Non-pigmented ciliary epithelial cell (primary cell): ENCODE measurements at places on chromosomes 5 and 9.

GRCh38 chr9:21690561-21690960 is 111.9 kb upstream of the MTAP start:
- DNase-seq = peak; percentile 53

GRCh38 chr9:104085525-104085924 is 8.6 kb upstream of the SMC2 start:
- no peak for DNase-seq

GRCh38 chr9:5510360-5510931 is at the start of gene PDCD1LG2:
PDCD1LG2 (plus strand) TSS chr9:5510531; CDS start chr9:5522547, 12,016 bp downstream.
- DNase-seq = no peak

- no peak for DNase-seq
Observed at GRCh38 chr9:115171921-115172388, 54.0 kb upstream of the TNC start.

DNA sequence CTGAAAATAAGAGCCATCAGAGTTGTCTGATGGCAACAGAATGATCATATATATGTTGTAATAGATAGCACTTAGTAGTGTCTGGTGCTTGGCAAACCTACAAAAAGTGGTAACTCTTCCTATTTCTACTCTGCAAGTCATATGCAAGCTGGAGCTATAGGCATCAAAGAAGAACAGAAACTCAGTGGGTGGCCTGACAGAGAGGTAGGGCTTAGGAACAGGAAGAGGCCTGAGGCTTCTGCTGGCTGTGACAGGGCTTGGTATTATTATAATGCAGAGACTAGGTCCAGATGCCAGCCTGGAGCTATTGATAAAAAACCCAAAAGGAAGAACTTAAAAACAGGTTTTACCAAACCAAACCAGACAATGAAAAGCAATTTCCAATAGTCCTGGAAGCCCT is 4.4 kb upstream of the DIAPH1 start:
- DNase-seq = no peak

- DNase-seq = no peak
Observed at GRCh38 chr5:154749491-154749890, 5.7 kb upstream of the LARP1 start.

- no peak for DNase-seq
Observed at GRCh38 chr5:159969966-159970365, 39.0 kb upstream of the TTC1 start.

GRCh38 chr5:131364507-131365050 is 100.7 kb downstream of the CDC42SE2 start:
- no peak for DNase-seq

DNA sequence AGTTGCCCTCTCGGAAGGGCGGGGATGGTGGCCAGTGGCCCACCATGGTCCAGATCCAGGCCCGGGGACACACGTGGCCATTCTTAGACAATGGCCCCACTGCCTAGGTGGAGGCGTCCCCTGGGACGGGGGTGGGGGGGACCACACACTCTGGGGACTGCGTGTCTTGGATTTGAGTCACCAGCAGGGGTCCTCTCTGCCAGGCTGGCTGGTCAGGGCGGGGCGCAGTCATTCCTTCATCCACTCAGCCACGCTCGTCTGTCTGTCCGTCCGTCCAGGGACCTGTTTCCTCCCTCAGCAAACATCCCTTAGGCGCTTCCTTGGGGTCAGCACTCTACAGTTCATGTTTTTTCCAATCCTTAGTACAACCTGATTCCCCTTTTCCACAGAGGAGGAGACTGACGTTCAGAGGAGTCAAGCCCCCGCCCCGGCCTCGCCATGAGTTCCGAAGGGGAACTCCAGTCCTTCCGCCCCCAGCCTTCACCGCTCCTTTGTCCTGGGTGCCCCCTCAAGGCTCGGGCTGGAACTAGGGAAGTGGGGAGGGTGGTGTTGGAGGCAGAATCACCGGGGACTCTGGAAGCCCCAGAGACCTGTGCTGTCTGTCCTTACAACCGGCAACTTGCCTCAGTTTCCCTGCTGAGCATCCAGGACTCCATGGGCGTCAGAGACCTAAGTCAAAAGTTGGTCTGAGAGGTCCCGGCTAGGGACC is 276.6 kb upstream of the MVB12B start:
- no peak for DNase-seq

GRCh38 chr9:85130260-85130659 is 460.7 kb downstream of the NTRK2 start:
- DNase-seq = no peak

GRCh38 chr5:3943859-3944258 is 348.2 kb downstream of the IRX1 start:
- no peak for DNase-seq

- DNase-seq = no peak
Observed at GRCh38 chr9:27549196-27549755, 19.7 kb upstream of the MOB3B start.

DNA sequence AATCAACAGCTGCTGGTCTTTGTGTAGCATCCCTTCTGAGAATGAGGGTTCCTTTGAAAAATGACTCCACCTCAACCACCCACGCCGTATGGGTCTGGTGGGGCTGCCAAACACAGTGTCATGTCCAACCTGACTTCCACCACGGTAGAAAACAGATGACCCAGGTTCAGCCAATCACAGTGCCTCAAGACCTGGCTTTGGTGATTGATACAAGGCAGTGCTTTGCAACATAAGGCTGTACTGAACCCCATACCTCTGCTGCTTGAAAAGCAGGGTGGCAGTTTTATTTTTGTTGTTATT is 11.5 kb upstream of the TGFBR1 start:
- DNase-seq = no peak

- peak; percentile 94 for DNase-seq
Observed at GRCh38 chr5:41794471-41794870, 75.8 kb downstream of the OXCT1 start.

GRCh38 chr5:140564196-140565023 is at the start of the genes APBB3 and SLC35A4:
APBB3 (minus strand) TSS chr5:140564598; CDS start chr5:140564245, 353 bp downstream.
SLC35A4 (plus strand) TSS chr5:140564828; CDS start chr5:140567170, 2,342 bp downstream.
- peak; percentile 98 for DNase-seq

- no peak for DNase-seq
Observed at GRCh38 chr5:43275391-43275790, 37.8 kb downstream of the HMGCS1 start.

DNA sequence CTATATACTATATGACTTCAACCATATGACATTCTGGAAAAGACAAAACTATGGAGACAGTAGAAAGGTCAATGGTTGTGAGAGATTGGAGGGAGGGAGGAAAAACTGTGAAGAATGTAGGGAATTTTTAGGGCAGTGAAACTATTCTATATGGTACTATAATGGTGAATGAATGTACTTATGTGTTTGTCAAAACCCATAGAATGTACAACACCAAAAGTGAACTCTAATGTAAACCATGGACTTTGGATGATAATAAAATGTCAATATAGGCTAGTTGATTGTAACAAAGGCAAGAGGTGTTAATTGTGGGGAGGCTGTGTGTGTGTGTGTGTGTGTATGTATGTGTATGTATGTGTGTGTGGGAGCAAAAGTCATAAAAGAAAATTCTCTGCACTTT is 10.8 kb upstream of the STOM start:
- no peak for DNase-seq

DNA sequence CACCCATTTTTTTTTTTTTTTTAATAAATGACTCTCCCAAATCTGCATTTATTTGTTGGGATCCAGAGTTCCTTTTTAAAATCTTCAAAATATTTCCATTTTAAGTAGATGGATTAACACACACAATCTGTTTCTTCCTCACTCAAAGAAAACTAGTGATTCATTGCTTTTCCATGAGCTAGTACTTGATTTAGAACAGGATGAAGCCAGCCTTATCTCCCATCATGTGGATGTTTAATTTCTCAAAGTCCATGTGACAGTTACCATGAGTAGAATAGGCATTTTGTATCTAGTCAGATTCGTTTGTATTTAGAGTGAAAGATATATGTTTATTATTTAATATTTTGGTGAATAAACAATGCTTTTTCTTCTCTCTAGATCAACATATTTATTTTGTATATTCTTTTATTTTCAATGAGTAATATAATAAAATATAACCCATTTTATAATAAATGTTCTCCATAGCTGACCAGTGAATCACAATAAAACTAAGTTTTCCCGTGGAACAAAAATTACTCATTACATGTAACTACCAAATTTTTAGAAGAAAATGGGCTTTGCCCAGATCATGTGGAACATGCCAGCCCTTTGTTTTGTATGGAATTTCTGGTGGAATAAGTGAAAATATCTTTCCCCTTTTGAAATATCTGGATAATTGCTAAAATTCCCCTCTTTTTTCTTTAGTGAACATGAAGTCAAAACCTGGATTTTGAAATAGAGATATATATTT is 54.9 kb upstream of the RPS23 start:
- DNase-seq = peak; percentile 65

DNA sequence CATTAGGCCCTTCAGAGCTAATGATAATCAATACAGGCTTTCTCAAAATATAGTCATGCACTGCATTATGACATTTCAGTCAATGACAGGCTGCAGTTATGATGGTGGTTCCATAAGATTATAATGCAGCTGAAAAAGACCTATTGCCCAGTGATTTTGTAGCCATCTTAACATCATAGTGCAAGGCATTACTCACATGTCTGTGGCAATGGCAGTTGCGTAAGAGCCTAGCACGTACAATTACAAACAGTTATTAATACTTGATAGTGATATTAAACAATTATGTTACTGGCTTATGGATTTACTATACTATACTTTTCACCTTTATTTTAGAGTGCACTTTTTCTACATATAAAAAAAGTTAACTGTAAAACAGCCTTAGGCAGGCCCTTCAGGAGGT is 214.8 kb downstream of the ISL1 start:
- no peak for DNase-seq

GRCh38 chr5:107930092-107930491 is 259.4 kb upstream of the EFNA5 start:
- DNase-seq = no peak

DNA sequence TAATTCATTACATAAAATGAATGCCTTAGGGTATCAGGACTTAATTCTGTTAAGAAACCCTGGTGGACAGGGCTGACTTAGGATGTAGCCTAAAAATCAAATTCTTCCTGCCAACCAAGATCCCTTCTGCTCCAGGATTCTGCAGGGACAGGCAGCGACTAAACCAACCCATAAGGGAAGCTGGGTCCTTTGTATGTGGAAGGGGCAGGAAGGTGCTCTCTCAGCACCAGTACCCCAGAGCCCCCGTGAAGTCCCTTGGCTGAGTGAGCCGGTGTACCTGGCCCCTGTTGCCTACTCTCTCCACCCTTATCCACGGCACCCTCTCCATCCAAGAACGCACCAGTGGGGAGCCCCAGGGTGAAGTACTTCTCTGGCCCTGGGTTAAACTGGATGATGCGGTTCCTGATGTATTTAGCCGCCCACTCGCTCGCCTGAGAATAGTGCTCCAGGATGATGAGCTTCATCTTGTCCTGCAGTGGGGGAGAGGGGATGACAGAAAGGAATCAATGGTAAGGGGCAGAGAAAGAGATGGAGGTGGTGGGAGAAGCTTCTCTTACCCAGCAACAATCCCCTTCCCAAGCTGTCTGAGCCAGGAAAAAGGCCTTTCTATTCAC is 1.1 kb downstream of the GNPDA1 start:
- DNase-seq = no peak

DNA sequence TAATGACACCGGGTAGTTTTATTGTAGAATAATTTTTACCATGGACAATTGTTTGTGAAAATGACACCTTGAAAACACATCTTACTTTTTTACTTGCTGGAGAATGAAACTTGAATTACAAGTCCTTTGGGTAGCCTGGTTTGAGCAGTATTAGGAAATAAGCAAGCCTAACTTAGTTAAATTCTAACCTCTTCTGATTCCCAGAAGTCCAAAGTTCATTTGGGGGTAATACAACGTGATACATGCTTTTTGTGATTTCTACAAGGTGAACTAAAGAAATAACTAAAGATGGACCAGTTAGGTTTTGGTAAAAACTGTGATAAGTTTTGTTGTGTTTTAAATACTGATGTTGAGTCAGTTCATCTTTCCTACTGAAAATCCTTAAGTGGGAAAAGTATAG is 135.4 kb upstream of the DMRT1 start:
- DNase-seq = no peak

GRCh38 chr9:100098046-100098886 is 534 bp downstream of the ERP44 start:
- DNase-seq = no peak

DNA sequence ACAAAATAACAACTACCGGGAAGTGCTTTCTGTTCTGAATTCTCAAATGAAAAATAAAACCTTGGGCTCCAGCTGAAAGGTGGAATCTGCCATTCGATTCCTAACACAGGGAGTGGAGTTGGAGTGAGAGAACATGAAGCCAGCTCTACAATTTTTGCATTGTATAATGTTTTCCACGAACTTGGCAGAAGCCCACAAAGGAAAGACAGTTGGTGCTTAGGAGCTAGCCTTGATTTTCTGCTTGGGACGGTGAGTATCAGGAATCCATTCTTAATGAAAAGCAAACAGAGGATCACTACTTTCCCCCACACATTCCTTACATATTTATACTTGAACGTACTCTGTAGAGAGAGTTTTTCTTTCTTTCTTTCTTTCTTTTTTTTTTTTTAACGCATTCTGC is 74.2 kb upstream of the FBXL7 start:
- peak; percentile 9 for DNase-seq

GRCh38 chr9:91170951-91171350 is 190.8 kb downstream of the AUH start:
- DNase-seq = no peak

DNA sequence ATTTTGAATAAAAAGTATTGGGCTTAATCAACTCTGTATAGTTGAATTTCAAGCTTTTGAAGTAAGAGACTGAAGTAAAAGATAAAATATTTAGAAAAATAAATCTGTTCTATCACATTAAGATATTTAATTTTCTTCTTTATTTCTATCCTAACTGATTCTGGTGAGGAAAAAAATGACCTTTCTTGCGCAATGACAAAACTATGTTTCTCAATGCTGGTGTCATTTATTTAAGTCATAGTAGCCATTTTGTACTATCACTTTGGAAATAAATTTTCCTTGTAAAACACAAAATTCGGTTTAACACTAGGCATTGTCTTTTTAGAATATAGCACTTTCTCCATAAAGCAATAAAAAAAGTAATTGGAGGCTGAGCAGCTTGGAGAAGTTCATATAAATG is 728.0 kb downstream of the CDH9 start:
- no peak for DNase-seq

DNA sequence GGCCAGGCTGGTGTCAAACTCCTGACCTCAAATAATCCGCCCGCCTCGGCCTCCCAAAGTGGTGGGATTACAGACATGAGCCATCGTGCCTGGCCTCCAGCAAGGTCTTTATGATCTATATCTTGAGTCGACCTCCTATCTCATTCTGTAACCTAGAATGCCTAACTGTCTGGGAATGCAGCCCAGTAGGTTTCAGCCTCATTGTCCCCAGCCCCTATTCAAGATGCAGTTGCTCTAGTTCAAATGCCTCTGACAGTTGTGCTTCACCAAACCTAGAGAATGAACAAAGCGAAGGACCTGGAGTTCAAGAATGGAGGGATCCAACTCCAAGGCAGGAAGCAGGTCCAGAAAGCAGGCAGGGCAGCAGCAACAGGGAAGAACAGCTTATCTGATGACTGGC is 30.8 kb downstream of the GLRX start:
- no peak for DNase-seq

GRCh38 chr5:37786862-37787519 is 52.9 kb downstream of the GDNF start:
- DNase-seq = no peak

- no peak for DNase-seq
Observed at GRCh38 chr9:8825585-8826147, 1026.1 kb upstream of the DMAC1 start.
